ENCODE measurements at places on chromosomes 4 and X. TPM values are rescaled to one million over a fixed set of nuclear protein-coding genes. Genes with fewer than 3 reads are reported as not detected.

DNA sequence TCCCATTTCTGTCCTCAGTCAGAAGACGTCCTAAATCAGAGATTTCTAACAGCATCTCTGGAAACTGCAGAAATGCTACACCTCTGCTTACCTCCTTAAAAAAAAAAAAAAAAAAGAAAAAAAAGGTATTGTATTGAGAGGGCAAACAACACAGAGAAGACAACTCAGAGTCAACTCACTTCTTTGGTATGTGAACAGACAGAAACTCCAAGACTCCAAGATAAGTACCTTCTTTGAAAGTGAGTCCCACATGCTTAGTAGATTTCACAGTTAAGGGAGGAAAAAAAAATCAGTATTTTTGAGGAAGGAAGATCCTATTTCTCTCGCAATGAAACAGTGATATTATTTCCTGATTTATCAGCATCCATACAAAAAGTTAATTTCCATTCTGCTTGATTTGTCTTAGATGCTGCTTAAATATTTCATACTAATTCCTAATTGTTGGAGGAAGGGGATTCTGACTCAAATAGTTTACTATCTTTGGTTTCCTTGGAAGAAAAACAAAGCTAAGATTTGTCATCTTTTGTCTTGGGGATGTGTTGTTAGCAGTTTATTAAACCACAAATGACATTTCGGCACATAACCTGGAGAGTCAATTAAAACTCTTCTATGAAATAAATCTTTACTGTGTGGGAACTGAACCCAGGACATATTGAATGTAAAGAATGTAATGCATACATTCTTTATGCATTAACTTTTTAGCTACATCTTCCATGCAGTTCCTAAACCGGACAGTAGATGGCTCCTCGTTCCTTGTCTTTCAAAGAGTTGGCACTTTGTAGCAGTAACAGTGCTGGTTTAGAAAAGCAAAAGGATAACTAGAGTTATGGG is 4.7 kb downstream of the RASGEF1B start:
- DNase-seq: peak; percentile 32

GRCh38 chr4:7984286-7984925 is 44.7 kb upstream of the AFAP1 start:
- DNase-seq: no peak

DNA sequence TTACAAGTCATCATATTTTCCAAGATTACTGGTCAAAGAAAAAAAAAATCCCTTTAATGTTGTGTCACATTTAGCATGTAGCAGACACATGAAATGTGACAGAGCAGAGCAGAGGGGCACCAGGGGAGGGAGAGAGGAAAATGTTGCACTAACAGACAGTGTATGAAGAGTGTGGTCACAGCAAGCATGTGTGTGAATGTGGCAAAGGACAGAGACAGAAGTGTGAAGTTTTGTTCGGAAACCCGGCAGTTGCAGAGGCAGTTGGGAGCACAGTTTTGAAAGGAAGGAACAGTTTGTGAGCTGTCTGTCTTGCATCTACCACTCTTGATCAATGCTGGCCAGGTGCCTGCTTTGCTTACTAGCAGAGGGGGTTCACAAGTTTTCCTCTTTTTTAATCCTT is 83.9 kb upstream of the MAP3K15 start:
- no peak for DNase-seq

MEPE gene
- polyA plus RNA-seq: not detected

NPFFR2 gene
- not detected for polyA plus RNA-seq

- no peak for DNase-seq
Observed at GRCh38 chr4:5917672-5918071, 24.8 kb upstream of the CRMP1 start.

MAGEB1 gene
- polyA plus RNA-seq: not detected

NEXMIF gene
- not detected for polyA plus RNA-seq

EDA2R gene
- polyA plus RNA-seq: 30.9 TPM

DNA sequence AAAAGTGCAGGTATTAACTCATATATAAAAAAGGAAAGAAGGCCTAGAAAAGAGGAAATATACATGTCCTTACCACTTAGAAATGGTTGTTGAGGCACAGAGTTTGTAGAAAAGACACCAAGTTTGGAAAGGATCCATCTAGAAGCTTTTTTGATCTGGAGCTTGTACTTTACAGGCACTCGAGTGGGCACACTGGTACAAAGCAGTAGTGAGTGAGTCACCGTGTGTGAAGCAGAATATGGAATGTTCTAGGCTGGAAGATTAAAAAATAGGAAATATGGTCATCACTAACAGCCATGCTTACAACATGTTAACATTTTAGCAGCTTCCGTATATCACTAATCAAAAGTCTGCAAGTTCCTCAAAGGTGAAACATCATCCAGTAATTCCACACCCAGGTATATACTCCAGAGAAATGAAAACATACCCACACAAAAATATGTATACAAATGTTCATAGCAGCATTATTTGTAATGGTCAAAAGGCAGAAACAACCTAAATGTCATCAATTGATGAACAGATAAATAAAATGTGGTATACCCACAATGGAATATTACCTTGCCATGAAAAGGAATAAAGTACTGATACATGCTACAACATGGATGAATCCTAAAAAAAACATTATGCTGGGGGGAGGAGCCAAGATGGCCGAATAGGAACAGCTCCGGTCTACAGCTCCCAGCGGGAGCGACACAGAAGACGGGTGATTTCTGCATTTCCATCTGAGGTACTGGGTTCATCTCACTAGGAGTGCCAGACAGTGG is 69.5 kb downstream of the FRYL start:
- DNase-seq: no peak

- DNase-seq: no peak
Observed at GRCh38 chr4:167964766-167965373, 127.5 kb upstream of the ANXA10 start.

- DNase-seq: no peak
Observed at GRCh38 chr4:123397144-123398065, 810 bp downstream of the SPRY1 start.

DNA sequence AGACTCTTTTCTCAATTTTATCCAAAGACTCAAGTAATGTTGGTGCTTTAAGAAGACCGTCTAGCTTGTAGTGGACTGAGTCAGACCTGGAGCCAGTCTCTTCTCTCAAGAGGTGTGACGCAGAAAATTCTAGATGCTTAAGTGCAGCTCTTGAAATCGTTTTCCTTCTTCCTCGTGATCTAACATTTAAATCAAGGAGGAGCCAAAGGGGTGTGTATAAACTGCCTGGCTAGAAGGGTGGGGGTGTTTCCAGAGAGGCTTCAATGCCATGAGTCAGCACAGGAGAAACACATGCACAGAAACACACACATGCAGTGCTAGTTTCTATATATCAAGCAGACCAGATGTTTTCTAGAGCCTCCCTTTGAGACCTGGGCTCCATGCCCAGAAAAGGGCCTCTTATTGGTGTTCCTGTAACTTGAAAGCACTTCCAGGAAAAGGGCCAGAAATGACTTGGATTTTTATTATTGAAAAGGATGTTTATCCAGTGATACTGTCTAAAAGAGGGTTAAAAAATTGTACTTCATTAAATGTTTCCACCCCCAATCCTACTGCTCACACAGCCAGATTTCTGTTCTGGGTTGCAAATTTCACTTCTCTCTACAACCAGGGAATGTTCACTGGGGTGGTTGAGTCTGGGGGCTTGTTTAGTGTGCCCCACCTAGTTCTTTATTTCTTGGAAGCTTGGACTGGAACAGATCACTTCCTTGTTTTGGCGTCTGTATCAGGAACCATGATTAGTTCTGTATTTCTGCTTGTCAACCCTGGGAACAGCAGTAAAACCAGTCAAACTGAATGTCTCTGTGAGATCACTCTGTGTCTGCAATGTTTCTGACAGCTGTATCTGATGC is at the start of gene CLIC2:
TSS of gene CLIC2 (minus strand) at position 129 of the 851 bp plus-strand sequence. CDS start 187 bp downstream, outside the sequence.
- peak; percentile 59 for DNase-seq

- DNase-seq: no peak
Observed at GRCh38 chr4:99722725-99723124, 65.1 kb upstream of the C4orf54 start.

DNA sequence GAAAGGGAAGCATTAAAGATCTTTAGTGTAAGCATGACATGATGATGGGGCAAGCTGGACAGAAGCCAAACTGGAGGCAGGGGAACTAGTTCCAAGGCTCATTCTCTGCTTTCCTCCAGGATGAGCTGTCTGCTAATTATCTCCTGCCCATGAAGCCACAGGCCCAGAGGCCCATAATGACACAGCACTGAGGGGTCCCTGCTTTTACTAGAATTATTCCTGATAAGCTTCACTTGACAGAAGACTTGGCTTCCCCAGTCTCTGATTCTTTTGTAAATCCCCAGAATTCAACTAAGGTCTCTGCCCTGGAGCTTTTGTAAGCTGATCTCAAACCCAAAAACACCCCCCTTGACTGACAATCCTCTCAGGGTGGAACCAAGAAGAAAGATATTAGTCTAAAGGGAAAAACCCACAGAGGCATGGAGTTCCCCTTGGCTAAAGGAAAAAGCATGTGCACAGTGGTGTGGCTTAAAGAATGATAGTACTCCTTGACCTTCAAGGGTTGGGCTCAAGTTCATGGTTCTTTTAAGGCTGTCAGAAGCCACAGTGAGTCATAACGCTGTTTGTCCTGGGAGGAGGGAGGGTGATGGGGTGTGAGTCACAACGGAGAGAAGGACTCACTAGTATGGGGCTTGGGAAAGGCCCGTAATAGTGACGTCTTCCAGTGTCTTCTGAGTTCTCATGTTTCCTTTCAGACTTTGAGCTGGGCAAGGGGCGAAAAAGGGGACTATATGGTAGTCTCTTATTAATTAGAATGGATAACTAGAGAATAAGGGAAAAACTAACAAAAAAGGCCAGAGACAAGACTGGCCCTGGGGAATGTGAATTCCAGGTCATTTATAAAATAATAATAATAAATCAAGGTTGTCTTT is 146.0 kb upstream of the CPEB2 start:
- DNase-seq: peak; percentile 88

DNA sequence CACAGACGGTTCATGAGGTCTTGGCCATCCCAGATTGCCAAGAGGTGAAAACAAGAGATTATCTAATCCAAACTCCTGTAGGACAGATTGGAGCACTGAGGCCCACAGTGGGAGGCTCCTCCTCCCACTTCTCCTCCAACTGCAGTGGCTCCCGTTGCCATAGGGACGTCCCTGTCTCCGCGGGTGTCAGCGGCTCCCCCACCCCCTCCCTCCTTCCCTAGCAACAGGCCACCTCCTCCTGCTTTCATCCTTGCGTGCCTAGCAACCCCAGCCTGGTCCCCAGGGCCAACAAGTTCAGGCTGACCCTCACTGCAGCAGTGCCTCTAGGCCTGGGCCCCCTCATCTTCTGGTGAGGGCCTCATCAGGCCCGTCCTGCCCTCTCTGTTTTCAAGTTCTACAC is 6.8 kb upstream of the IQSEC2 start:
- no peak for DNase-seq

- no peak for DNase-seq
Observed at GRCh38 chrX:140821280-140821679, 111.7 kb downstream of the LINC00632 start.

DNA sequence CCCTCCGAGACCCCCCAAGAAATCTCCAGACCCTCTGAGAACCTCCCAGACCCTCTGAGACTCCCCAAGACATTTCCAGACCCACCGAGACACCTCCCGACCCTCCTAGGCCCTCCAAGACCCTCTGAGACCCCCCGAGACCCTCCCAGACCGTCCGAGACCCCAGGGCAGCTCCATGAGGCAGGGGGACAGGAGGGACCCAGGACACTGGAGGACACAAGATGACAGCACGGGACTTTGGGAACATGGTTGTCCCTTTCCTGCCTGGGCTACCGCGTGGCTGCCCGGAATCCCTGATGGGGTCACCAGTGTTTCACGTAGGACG is 10.3 kb downstream of the CTBP1 start:
- DNase-seq: no peak

DNA sequence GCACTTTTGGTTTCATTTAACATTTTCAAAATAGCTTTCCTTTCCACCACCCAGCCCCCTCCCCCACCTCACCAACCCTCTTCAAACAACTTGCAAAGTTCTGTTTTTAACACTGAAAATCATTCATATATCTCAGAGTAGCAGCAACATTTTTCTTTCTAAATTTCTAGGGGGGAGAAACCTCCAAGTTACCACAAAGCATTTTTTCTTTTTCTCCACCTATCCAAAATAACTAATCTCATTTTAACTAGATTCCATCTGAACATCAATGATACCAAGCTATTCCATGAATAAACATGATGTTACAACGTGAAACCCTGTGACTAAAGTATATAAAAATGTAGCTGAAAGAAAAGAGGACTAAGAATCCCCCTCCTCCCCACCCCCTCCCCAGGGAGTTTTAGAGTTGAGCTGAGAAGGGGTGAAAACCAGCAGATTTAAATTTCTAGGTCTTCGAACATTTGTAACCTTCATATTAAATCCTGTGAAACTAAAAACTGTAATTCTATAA is 5.2 kb downstream of the LDB2 start:
- no peak for DNase-seq

DNA sequence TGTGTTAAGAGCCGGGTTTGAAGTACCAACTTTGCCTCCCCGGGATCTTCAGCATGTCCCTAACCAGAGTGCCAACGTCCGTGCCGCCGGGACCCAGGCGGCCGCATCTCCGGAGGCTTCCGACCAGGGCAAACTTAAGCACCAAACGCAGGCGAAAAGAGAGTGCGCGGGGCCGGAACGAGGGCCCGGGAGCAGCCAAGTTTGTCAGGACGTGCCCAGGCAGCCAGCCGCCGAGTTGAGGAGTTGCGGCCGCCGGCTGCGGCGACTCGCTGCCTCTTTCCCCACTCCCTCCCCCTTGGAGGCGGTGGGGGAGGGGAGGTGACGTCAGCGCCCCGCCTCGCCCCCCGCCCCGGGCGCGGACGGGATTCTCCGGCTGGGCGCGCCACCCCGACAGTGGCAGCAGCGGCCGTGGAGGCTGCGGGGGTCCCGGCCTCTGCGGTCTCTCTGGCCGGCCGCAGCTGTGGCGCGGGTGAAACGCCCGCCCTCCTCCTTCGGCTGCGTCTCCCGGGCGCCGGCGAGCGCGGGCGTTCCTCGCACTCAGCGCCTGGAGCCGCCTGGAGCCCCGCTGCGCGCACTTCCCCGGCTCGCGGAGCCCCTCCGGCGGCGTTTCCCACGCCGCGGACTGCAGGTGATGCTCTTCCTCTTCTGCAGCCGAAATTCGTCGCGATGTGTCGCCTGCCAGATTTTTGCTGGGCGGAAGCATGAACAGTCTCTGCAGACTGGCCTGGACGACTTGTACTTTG is 2.9 kb upstream of the FAT1 start:
- DNase-seq: peak; percentile 49

- DNase-seq: no peak
Observed at GRCh38 chr4:53943345-53944085, 120.9 kb downstream of the CHIC2 start.

SOD3 gene
- polyA plus RNA-seq: 3.8 TPM

PABPC5 gene
- 0.93 TPM for polyA plus RNA-seq

DNA sequence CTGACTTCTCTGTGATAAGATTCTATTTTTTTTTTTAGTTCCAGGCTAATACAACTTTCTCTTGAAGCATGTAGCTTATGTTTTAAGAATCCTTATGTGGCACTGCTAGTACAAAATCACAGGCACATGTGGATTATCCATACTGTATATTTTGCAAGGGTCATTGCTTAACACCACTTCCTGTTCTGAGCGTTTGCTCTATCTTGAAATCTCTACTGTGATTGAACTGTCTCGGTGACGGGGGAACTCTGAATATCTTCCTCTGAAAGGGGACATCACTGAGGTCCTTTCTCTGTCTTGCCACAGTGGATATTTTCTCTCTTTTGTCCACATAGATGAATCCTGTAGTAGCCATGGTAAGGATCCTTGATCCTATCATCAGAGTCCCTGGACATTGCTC is 2.1 kb upstream of the WFS1 start:
- no peak for DNase-seq

- DNase-seq: no peak
Observed at GRCh38 chrX:38538134-38538533, 23.2 kb upstream of the TSPAN7 start.

GRCh38 chrX:30525732-30526131 is 51.8 kb downstream of the TASL start:
- no peak for DNase-seq

GRCh38 chrX:37906357-37906756 is 59.0 kb upstream of the DYNLT3 start:
- no peak for DNase-seq

ADH6 gene
- polyA plus RNA-seq: 0.02 TPM
